Thymus (tissue), 14 donors: ENCODE measurements at places on chromosomes 16 and 17. TPM values are rescaled to one million over a fixed set of nuclear protein-coding genes. Genes with fewer than 3 reads are reported as not detected.

Gene TBC1D3C
- total RNA-seq, result not detected

Gene YBX2
- 0.66 TPM for total RNA-seq

Gene GNGT2
- 6.9 TPM for total RNA-seq

Gene ZPBP2
- not detected for total RNA-seq

Gene TAC4
- 0.14 TPM for total RNA-seq

Gene WDR81
- total RNA-seq, result 12.0 TPM

Gene TMC8
- total RNA-seq, result 28.6 TPM
